Stimulated activated CD8-positive, alpha-beta memory T cell treated with anti-CD3 and anti-CD28 coated beads, Interleukin-4, amount 100 ng/mL, for 4 hours (primary cell): ENCODE measurements at places on chromosomes 7 and 10.

- DNase-seq = no peak
These were observed 76.8 kb upstream of the CARD11 start for GRCh38 chr7:3120513-3120912.

GRCh38 chr7:122311050-122311700, 6.6 kb upstream of the FEZF1 start:
- no peak for DNase-seq

- DNase-seq = no peak
These were observed 135.5 kb upstream of the FRMD4A start for GRCh38 chr10:14466257-14466656.

DNA sequence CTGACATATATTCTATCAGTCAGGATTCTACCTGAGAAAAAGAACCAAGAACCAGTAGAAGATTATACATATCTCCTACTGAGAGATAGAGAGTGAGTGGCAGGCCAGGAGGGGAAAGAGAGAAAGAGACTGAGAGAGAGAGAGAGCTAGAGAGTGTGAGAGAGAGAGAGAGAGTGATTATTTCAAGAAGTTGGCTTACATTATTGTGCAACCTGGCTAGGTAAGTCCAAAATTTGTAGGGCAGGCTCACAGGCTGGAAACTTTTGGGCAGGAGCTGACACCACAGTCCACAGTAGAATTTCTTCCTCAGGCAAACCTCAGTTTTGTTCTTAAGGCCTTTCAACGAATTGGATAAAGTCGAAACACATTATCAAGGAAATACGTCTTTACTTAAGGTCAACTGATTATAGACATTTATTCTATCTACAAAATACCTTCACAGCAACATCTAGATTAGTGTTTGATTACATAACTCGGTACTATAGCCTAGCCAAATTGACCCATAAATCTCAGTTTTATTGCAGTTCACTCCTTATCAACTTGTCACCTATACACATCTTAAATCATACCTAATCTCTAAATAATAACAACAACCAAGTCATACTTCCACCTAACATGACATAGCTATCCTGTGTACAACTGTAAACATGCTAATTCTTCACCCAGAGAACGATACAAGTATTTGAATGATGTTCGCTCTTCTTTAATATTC, 17.0 kb upstream of the CYP2C18 start:
- no peak for DNase-seq

- no peak for DNase-seq
These were observed 134.4 kb upstream of the LYZL2 start for GRCh38 chr10:30763918-30764317.
